NCI-H2107 (cell line): ENCODE measurements at places on chromosomes 1 and 21.

- no peak for DNase-seq
Measured at GRCh38 chr1:54241364-54241763, 41.4 kb downstream of the MRPL37 start.

DNA sequence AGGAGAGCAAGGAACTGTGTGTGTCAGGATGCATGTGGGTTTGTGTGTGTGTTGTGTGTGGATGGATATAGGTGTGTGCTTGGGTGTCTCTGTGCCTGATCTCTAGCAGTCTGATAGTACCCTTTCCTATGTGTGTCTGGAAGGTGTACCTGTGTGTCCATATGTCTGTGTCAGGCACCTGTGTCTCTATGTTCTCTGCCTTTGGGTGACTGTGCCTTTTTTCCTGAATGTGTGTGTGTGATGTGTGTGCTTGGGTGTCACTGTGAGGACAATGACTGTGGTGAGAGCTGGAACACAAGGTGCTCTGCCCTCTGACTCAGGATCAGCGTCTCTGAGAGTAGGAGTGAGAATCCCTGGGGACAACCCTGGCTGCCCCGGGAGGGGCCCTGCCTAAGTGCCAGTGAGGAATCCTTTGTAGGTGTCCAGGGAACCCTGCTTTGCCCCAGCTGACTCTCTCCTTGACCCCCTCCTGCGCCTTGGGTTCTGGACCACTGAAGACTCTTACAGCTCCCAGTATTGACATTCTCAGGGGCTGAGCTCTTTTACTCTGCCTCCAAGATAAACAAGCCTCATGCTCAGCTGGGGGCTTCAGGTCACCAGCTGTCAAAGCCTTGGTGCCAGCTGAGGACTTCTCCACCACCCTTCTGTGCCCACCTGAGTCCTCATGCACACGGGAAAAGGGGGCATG, 735 bp upstream of the EFNA3 start:
- DNase-seq: no peak

DNA sequence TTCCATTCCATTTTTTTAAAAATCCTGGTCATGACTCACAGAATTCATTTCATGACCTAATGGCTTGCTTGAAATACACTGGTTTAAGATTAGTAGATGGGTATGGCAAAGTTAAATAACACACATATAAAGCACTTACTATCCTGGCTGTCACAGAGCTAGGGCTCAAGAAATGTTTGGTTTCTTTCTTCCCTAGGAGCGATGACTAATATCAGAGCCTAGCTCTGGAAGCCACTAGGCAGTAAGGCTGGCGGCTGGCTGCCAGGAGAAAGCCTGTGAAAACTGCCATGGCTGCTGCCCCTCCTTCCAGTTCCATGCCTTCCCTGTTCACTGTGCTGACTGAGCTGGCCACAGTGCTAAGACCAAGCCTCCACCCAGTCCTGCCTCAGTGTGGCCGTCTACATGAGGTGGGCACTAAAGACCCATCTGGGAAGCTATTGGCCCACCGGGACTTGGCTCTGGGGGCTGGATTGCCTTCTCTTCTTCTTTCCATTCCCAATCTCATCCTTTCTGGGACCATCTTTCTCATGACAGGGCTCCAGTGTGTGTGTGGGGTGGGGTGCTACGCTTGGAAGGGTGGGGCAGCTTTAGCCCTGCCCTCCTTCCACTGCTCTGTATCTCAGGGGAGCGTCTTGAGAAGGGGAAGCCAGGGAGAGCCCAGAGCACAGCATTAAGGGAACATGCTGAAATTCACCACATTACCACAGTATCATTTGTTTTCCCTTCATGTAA, 10.8 kb upstream of the ASCL5 start:
- no peak for DNase-seq

DNA sequence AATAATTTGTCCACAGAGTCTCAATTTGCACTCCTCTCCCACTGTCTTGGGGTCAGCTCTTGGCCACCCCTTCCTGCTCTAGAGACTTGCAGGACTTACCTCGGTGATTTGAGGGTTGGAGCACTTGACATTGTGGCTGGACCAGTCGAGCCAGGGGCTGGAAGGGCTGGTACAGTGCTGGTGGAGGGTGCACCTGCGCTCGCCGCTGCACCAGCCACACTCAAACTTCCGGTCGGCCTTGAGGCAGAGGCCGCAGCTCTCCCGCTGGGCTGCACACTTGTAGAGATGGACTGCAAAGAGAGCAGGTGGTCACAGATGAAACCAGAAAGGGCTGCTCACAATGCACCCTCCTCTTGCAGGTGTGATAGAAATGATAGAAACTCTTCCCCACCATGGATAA, 165.0 kb downstream of the PLXNA2 start:
- DNase-seq: no peak

DNA sequence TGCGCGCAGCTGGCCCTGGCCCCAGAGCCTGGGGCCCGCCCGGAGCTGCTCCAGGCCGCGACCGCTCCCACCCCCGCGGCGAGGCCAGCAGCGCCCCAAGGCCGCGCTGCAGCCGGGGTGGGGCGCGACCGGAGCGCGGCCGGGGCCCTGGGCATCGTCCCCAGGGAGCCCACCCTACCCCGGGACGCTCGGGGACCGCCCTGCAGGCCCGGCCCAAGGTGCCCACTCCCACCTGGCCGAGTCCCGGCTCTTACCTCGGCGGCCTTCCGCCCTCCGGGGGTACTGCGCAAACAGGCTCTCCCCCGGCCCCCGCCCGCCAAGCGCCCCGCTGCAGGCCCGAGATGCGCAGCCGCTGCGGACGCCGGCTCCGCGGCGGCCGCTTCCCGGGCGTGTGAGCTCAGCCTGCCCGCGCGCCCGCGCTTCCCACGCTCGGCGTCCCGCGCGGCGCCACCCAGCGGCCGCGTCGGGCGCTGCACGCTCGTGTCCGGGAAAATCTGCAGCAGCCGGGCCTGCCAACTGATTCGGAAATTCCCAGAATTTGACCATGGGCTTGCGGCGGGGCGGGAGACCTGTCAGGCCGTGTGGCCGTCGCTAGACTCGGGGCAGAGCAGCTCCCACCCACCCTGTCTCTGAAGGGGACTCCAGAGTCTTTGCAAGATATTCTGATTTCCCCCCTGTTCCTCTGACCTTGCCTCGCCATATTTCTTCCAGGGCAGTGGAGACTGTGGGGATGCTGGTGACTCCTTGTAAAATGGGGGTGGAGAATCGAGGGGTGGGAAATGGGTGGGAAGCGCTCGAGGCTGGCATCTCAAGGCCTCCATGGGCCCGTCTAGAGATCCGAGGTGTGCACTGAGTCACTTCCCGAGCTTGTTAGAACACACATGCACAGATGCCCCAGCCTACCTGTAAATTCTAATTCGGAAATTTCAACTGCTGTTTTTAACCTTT, 41.9 kb downstream of the CD34 start:
- DNase-seq: peak; percentile 79

DNA sequence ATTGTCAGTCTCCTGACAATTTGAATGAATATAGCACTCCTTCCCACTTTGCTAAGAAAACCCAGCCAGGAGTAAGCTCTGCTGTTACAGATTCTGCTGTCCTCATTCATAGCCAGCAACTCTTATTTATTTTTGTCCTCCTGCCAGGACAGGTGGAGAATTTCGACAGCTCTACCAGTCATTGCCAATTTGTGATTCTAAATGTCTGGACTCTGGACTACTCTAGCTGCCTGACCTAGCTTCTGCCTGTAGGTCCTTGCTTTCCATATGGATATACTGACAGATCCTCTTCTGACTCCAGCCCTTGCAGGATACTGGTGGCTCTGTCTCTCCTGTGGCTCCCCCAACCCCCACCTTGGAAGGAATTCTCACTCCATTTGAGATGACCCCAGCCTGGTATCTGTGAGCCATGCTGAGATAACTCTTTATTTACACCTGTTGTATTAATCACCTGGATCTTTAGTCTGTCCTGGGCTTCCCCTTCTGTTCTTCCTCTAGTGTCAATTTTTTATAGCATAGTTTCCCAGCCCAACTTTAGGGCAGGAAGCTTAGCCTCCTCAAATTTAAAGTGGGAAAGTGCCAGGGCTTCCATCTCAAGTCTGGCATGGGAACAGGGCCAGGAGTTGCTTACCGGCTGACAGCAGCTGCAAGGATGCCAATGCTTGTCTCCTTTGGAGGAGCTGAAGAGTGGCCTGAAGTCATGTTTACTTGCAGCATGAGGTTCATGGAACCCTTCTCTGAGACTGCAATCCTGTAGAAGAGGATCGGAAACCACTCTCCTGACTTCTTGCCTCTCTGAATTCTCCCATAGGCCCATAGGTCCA, 6.7 kb downstream of the PM20D1 start:
- DNase-seq: no peak

DNA sequence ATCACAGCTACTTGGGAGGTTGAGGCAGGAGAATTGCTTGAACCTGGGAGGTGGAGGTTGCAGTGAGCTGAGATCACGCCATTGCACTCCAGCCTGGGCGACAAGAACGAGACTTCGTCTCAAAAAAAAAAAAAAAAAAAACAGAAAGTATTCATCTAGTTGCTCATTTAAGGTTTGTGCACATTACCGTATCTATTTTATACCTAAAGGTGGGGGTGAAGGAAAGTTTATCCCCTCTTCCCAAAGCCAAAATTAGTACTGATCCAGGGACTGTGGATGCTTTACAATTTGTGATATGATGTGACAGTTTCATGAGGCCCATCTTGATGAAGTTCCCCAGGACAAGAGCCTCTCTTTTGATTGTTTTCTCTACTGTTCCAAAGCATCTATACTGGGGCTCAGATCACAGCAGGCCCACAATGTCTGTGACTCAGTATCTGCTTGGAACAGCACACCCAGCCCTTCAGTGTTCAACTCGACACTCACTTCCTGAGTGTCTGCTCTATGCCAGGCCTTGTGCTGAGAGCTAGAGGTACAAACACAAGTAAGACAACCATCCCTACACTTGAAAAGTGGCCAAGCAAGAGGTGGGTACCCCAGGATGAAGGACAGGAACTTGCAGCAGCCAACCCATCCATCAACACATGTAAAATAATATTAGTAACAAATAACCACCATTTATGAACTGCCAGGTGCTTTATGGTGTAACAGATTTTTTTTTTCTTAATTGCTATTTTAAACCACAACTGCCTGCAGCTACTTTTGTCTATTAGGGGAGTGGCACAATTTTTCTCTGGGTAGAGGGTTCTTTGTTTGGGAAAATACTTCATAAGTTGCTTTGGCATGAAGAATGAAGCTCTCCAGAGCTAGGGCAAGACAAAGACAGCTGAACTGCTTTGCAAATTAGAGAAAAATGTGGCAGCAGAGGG, 29.0 kb upstream of the KHDRBS1 start:
- DNase-seq: no peak

- peak; percentile 48 for DNase-seq
Measured at GRCh38 chr1:164638492-164639202, 79.7 kb downstream of the PBX1 start.

DNA sequence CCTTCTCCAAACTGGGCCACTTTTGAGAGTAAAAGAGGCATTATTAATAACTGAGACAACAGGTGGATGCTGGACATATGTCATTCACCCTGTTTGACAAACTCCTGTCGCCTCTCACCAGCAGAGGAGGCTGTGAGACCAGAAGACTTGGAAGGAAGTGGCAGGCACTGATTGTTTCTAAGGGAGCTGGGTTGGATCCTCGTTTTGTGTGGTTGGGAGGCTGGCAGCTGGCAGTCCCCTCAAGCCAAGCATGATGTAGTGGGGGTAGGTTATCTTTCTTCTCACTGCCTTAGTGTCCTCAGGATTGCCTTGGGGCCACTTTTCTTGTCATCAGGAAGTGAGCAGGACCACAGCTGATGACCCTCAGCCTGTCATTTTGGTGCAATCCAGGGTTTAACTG, 86.5 kb upstream of the KCNJ15 start:
- no peak for DNase-seq

GRCh38 chr1:91741301-91741700, 144.7 kb downstream of the TGFBR3 start:
- no peak for DNase-seq

DNA sequence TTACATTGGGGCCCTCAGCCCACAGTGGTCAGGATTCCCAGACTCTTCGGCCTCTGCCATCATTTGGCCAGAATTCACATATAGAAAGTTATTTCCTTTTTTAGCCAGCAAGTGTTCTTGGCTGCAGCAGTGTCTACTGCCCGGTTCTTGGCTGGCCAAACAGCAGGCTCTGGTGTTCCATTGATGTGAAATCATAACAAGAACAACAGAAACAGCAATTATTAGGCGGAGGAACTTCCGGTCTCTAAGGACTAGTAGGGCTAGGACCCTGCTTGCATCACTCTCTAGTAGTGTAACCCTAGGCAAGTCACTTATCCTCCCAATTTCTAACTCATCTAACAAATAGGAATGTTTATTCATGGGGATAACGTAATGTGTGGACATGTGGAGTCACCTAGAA, 8.7 kb upstream of the GJA5 start:
- DNase-seq: no peak

DNA sequence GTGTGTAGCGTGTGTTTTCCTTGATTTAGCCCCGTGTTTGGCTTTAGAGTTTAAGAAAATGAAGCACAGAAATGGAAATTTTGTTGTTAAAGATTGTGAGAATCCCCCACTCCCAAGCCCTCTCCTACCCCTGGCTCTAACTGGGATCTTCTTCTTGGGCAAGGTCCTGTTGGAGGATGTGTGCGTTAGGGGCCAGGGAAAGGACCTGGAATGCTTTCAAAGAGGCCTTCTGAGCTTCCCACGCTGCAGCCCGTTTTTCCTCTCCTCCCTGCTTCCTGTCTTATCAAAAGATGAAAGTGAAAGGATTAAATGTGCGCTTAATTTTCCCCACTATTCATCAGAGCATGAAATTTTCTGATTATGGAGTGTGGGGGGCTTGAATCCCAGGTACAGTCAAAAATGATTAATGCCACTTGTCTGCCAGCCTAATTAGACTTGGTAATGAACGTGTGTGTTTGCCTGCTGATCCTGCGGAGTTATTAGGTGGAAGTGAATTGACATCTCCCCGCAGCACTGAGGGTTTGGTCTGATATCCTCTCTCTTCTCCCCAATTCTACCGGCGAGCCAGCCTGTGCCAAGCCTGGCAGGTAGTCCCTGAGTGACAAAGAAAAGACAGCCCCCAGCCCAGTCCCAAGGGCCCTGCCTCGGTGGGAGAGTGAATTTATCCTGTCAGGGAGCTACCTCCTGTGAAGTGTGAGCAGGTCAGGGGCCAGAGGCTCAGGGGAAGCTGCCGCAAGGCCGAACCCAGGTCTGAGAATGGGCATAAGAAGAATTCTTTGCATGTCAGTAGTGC, 4.9 kb downstream of the RASSF5 start:
- DNase-seq: no peak

DNA sequence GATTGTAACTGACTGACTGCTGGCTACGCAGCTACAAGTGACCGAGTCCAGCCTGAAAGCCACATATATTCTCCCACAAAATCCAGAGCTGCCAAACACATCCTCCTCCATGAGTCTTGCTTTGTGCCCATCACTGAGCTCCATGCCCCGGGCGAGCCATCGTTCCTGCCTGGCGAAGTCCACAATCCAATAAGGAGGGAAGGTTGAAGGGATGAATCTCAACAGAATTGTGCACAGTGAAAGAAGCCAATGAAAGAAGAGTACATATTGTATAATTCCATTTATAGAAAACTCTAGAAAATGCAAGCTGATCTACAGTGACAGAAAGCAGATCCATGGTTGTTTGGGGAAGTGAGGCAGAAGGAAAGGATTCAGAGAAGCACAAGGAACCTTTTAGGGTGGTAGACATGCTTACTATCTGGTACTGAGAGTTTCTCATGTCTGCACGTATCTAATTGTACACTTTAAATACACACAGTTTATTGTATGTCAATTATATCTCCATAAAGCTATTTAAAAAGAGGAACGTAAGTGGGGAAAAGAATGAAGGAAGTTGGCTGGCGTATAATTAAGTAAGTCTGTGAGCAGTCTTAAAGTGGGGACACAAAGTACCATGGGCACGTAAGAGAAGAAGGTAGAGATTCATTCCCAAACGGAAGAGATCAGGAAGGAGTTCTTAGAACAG, 115.9 kb upstream of the JUN start:
- no peak for DNase-seq
